CD4-positive, alpha-beta T cell (primary cell): ENCODE measurements at places on chromosomes 3 and 15. TPM values are rescaled to one million over a fixed set of nuclear protein-coding genes. Genes with fewer than 3 reads are reported as not detected.

SNRPA1 gene
- 214 TPM for total RNA-seq

- no peaks in the 10 kb centered on the region for H3K36me3 ChIP-seq
- peaks cover 14% of the 10 kb centered on the region for H3K4me1 ChIP-seq
- H3K4me3 ChIP-seq, result peak overlapping the region; percentile 73
Measured at GRCh38 chr3:115148142-115148790, 1.2 kb upstream of the ZBTB20 start.

DNA sequence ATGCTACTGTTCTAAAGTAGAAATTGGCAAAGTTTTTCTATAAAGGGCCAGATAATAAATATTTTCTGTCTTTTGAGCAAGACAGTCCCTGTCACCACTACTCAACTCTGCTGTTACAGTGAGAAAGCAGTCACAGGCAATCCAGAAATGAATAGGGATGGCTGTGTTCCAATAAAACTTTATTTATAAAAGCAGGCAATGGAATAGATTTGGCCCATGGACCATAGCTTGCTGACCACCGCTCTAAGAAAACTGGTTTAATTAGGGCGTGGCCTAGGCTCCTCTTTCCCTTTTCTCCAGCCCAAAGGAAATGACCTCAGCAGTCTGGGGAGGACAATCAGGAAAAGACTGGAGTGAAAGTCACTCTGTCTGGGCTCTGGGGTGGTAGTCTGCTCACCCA lies 183.8 kb downstream of the MEGF11 start:
- H3K36me3 ChIP-seq, result no peaks in the 10 kb centered on the region
- no peaks in the 10 kb centered on the region for H3K4me1 ChIP-seq
- no peak overlapping the region for H3K27ac ChIP-seq
- DNase-seq, result no peak
- H3K4me3 ChIP-seq, result no peak overlapping the region

DNA sequence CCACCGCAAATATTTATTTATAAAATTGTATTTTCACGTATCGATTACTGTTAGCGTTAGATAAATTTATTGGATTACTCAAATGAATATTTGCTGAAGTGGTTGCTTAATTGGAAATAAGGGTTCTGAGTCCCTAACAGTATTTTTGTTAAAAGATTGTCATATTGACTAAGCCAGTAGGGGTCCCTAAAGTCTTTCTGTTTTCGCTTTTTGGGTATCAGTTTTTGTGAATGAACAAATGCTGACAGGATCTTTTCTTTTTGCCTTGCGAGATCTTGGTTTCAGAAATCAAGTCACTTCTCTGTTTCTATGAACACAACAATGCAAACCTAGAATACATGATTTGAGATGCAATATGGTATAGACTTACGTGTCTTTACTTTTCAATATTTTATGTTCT lies 7.1 kb downstream of the RAD51 start:
- DNase-seq, result no peak
- H3K27me3 ChIP-seq, result no peaks in the 10 kb centered on the region
- no peak overlapping the region for H3K27ac ChIP-seq
- H3K4me1 ChIP-seq, result no peaks in the 10 kb centered on the region
- H3K36me3 ChIP-seq, result no peaks in the 10 kb centered on the region

SCN11A gene
- 0.08 TPM for total RNA-seq

- H3K27me3 ChIP-seq, result peaks cover 3% of the 10 kb centered on the region
- no peak overlapping the region for H3K4me3 ChIP-seq
- no peak for DNase-seq
- H3K36me3 ChIP-seq, result no peaks in the 10 kb centered on the region
- H3K27ac ChIP-seq, result no peak overlapping the region
Measured at GRCh38 chr3:87200060-87200647, 27.0 kb upstream of the CHMP2B start.

ZNF662 gene
- total RNA-seq, result 2.5 TPM

GRCh38 chr15:28881170-28881569 lies 4.6 kb upstream of the APBA2 start:
- H3K27me3 ChIP-seq, result no peaks in the 10 kb centered on the region
- H3K27ac ChIP-seq, result no peak overlapping the region
- DNase-seq, result no peak
- no peak overlapping the region for H3K4me3 ChIP-seq
- no peaks in the 10 kb centered on the region for H3K36me3 ChIP-seq

- no peaks in the 10 kb centered on the region for H3K27me3 ChIP-seq
- no peak overlapping the region for H3K4me3 ChIP-seq
- H3K4me1 ChIP-seq, result no peaks in the 10 kb centered on the region
- H3K36me3 ChIP-seq, result no peaks in the 10 kb centered on the region
Measured at GRCh38 chr3:152039887-152040286, 166.4 kb downstream of the SUCNR1 start.

TRAIP gene
- 2.4 TPM for total RNA-seq

DNA sequence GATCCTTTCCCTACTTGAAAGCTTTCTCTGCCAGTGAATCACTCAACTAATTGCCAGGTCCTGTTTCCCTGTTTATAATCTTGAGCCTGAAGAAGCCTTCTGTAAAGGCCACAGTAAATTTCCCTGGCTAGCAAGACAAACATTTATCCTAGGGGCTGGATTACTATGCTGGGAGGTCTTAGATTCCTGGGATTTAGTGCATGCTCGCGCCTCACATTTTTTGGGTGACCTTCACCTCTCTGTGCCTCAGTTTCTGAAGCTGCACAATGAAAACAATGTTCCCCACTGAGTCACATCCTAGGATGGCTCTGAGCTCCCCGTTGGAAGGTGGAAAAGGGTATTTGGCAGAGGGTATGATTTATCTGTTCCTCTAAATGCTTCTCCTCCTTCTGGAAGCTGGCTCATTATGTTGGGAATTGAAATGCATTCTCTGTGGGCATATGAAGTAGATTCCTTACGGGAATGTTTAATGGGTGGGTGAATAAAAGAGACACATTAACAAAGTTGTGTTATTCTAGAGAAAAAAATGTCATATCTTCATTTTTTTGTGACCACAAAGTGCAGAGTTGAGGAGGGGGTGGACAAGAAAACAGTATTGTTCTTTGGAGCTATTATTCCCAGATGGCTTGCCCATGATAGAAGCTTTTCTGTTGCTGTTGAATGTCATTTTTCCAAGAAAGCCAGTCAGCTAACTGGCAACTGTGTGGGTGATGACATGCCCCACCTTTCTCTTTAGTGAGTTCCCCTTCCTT lies 32.4 kb downstream of the LSM3 start:
- H3K4me1 ChIP-seq, result no peaks in the 10 kb centered on the region
- no peak for DNase-seq
- no peak overlapping the region for H3K4me3 ChIP-seq
- H3K27me3 ChIP-seq, result no peaks in the 10 kb centered on the region
- H3K27ac ChIP-seq, result no peak overlapping the region
- no peaks in the 10 kb centered on the region for H3K36me3 ChIP-seq

CLDN18 gene
- not detected for total RNA-seq

DNA sequence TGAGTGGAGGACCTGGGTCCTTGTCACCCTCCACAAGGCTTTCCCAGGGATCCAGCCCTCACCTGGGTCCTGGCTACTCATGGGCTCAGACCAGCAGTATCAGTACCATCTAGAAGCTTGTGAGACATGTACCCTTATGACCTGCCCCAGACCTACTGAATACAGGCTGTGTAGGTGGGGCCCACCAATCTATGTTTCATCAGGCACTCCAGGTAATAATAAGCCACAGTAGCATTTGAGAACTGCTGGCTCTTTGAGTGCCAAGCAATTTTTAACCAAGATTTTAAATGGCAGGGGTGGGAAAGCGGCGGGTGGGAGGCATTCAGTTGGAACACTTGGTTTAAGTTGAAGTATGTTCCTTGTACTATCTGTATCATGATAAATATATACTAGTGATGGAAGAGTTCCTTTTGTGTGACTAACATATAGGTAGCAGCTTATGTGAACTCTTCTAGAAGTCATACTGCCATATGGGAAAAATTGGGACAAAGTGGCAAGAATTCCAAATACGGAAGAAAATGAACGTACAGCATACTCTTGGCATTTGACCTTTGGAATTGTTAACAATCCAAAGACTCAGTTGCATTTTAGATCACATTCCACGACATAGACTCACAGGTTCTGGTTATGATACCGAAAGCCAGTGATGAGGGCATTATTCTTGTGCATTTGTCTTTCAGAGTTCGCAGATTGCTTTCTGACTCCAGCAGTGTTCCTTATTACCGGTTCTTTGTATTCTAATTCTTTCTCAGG lies 190.4 kb downstream of the GHSR start:
- H3K27ac ChIP-seq, result no peak overlapping the region
- H3K4me3 ChIP-seq, result no peak overlapping the region
- no peaks in the 10 kb centered on the region for H3K4me1 ChIP-seq
- H3K36me3 ChIP-seq, result peaks cover 9% of the 10 kb centered on the region

DNA sequence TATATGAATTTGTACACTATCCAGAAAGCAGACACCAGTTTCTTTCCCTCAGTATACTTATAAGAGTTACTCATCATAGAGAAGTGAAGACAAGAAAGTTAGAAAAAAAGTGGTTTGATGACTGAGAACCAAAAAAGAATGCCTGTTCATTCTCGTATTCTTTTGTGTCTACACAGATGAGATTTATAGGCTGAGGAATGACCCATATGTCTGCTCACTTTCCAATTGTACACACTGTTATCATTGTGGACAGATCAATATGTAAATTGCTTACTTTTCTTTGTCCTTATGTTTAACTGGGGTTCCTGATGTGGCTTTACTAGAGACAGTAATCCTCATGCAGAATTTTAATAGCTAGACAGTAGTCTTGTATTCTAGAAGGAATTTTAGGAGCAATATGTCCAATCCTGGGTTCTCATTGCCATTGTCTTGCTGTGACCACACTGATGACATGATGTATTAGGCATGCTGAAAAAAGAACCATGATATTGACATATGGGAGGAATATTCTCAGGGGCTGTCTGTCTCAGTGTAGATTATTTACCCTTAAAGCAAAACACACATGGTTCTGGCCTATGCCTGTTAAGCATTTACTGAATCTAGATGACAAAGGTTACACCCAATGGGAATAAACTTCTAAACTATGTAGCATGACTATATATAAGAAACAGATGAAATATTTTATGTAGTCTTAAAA lies 669.7 kb downstream of the ROBO1 start:
- no peaks in the 10 kb centered on the region for H3K36me3 ChIP-seq
- no peak overlapping the region for H3K27ac ChIP-seq
- H3K27me3 ChIP-seq, result no peaks in the 10 kb centered on the region
- H3K4me3 ChIP-seq, result no peak overlapping the region

DNA sequence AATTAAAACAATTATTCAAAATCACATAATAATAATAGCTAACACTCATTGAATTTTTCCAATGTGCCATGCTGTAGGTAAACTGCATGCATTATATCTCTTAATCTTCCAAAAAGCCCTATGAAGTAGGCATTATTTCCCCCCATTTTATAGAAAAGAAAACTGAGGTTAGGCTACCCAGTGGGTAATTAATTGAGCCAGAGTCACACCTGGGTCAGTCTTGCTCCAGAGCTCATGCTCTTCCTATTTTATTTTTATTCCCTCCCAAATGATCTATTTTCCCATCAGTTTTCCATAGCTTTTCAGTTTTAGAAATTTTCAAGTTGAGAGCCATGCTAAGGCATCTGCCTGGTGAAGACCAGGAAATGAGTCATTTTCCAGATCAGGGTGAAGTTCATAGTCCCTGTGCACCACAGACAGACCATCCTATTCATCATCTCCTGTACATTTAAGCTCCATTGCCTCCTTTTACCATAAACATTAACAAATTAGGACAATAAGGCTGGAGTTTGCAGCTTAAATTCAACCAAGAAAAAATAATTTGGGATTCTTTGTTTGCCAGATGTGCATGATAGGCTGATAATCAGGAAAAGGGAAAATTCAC lies 417.3 kb downstream of the OTOL1 start:
- H3K4me1 ChIP-seq, result no peaks in the 10 kb centered on the region
- no peak overlapping the region for H3K4me3 ChIP-seq
- H3K27me3 ChIP-seq, result no peaks in the 10 kb centered on the region
- H3K27ac ChIP-seq, result no peak overlapping the region

DNA sequence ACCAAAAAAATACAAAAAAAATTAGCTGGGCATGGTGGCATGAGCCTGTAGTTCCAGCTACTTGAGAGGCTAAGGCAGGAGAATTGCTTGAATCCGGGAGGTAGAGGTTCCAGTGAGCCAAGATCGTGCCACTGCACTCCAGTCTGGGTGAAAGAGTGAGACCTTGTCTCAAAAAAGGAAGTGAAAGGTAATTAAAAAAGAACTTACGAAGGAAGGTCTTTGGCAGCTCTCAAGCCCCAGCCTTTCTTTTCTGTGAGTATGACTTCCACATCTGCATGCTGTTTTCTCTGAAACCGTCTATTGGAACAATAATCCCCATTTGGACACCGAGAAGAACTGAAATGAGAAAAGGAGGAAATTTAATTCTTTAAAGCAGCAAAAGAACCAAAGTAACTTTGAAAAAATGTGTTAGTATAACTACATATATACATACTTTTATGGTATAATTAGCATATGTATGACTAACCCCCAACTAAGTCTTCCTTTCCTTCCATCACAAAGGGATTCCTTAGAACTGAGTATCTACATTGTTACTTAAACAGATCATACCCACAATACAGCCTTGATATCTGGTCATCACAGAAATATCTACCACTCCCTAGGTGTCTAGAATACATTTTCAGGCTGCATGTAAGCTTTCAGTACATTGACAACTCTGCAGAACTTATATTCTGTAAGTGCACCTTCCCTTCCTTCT lies 50.1 kb downstream of the SETD2 start:
- H3K4me1 ChIP-seq, result no peaks in the 10 kb centered on the region
- DNase-seq, result no peak
- no peak overlapping the region for H3K27ac ChIP-seq
- peaks cover 71% of the 10 kb centered on the region for H3K36me3 ChIP-seq
- no peaks in the 10 kb centered on the region for H3K27me3 ChIP-seq

DNA sequence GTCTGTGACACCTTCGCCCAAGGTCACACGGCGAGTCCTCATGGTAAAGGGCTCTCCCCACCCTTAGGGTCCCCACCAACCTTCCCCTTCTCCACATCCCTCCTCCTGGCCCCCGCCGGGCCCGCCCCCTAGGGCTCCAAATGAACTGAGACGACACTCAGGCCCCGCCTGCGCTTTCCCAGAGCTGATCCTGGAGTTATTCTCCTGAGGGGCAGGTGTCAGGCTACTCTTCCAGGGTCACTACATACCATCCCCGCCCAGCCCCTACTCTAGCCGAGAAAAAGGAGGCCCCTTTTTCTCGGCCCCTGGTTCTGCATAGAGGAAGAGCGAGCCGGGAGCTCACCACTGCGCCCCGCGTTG lies 292 bp downstream of the USP4 start:
- H3K27ac ChIP-seq, result peak overlapping the region; percentile 98
- peak overlapping the region; percentile 90 for H3K4me3 ChIP-seq
- H3K4me1 ChIP-seq, result peaks cover 63% of the 10 kb centered on the region

GRCh38 chr3:31952205-31952604 lies 28.9 kb downstream of the OSBPL10 start:
- H3K27me3 ChIP-seq, result no peaks in the 10 kb centered on the region
- no peak overlapping the region for H3K27ac ChIP-seq
- no peak for DNase-seq

GPR62 gene
- total RNA-seq, result not detected

ZNF197 gene
- total RNA-seq, result 3.5 TPM

STRA6 gene
- total RNA-seq, result not detected
